ENCODE measurements at places on chromosomes 5 and 9.

DNA sequence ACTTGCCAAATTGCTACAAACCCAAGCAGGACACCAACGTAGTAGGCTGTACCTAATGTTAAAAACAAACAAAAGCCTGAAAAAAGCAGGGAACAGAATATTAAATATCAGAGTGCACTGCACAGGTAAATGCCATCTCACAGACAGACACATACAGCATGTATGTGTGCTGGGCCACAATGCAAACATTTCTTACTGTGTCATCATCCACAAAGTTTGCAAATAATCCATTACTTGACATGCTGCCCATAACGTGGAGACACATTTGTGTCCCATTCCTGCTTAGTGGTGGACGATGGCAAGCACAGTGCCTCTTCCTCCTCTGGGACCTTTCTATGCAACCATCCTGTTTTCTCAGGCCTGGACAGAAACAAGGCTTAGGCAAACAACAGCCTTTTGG, 44.7 kb downstream of the GOLM1 start:
- no peak for DNase-seq

DNA sequence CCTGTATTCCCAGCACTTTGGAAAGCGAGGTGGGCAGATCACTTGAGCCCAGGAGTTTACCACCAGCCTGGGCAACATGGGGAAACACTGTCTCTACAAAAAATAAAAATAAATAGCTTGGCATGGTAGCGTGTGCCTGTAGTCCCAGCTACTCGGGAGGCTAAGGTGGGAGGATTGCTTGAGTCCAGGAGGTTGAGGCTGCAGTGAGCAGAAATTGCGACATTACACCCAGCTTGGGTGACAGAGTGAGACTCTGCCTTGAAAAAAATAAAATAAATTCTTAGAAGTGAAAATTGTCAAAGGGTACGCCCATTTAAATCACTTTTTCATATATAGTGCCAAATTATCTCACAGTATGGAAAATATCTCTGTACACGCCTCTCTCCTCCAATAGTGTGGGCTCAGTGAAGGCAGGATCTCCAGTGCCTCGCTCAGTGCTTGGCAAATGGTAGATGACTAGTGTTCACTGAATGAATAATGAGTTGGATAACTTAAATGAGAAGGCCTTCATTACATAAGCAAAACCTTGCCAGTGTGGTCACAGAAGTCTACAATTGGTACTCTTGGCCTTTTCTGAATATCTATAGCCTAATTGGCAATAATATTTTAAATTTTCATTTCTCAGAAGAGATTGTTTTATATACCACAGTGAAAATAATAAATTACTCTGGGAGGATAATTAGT, 9.4 kb upstream of the CCL28 start:
- DNase-seq, result no peak

DNA sequence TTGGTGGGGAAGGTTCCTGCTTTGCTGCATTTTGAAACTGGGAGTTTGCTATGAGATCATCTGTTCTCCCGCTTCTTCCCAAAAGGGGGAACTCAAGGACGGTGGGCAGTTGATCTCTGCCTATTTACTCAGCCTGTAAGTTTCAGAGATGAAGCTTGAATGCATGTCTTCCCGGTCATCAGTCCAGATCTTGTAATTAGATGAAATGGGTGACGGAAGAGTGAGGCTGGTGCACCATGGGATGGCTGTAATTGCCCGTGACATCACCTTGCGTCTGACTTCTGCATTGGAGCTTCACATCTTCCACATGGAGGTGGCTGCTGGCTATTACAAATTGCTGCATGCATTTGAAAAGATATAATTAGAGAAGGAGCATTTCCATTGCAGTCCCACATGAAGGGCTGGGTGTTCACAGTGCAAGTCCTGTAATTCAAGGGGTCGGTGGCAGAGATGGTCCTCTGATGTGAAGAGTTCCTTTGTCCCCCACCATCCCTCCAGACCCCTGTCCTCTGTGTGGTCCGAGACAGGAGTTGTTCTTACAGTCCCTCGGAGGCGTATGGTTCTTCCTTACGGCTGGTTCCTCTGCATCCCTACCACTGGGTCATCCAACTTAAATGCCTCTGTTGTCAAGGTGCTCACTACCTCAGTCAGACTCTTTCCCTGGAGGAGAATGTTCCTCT, 72.9 kb downstream of the ZNF618 start:
- no peak for DNase-seq

- no peak for DNase-seq
Observed at GRCh38 chr5:119948162-119948561, 318.8 kb downstream of the FAM170A start.

DNA sequence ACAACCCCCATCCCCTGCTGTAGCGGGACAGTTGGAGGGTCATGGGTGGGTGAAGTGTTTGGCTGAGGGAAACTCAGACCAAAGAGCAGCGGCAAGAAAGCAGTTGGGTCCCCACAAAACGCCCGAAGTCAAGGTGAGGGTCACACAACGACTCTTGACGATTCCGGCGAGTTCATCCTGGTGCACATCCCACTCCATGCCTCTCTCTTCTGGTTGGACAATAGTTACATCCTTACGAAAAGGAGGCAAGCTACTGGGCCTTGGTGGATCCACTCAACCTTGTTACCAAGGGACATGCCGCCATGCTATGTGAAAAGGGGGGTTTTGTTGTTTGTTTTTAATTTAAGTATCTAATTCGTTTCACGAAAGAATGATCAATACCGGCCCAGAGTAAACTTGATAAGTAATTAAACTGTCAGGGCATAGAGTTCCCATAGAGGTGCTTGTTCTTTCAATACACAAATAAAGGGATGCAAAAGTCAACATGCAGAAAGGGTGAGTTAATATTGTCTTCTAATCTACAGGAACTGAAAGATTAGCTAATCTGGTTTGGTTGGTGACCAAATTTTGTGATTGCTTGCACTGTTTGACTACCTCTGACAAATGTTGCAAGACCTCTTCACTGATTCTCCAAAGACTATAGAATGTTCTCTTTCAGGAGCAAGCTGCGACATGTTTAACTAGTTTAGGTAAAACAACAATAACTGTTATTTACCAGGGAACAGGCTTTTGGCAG, 732 bp upstream of the SMIM15 start:
- no peak for DNase-seq

DNA sequence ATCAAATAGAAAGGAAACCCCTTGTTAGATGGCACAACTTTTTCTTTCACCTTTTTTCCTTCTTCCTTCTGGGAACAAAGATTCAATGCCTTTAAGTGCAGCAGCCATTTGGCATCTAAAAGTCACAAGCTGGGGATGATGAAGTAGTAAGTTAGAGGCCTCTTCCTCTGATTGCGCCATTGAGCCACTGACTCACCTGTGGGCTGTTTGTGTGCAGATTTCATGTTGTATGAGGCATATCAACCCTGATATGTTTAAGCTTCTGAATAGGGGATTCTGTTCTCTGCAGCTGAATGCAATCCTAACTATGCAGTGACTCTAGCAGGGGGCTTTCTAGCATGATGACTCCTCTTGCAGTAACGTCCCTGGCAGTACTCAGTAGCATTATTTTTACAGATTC, 599.9 kb downstream of the CSNK1G3 start:
- DNase-seq, result no peak

DNA sequence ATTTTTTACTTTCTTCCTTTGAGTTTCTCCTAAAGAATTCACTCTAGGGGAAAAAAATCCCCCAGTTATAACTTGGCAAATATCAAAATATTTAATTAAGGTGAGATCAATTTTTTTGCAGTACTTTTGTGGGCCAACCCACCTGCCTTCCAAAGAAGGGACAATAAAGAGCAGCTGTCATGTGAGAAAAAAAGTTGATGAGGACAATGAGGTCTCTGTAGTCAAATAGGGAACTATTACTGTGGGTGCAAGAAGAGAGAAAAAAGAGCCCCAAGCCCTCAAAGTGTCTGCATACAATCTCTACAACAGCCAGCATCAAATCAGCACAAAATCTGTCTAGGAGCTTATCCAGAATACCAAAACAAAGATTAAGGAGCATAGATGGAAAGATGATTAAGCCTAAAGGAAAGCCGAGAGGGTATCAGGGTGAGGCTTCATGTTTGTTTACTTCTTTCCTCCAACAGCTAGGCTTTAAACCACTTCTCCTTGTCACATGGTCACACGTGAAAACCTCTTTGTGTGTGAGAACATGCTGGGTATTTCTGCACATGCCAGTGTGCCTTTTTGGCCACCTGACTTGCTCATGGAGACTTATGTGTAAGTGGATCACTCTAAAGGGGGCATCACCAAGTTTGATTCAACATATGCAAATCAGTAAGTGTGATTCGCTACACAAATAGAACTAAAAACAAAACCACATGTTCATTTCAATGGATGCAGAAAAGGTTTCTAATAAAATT, 19.2 kb upstream of the FYB1 start:
- DNase-seq, result no peak

DNA sequence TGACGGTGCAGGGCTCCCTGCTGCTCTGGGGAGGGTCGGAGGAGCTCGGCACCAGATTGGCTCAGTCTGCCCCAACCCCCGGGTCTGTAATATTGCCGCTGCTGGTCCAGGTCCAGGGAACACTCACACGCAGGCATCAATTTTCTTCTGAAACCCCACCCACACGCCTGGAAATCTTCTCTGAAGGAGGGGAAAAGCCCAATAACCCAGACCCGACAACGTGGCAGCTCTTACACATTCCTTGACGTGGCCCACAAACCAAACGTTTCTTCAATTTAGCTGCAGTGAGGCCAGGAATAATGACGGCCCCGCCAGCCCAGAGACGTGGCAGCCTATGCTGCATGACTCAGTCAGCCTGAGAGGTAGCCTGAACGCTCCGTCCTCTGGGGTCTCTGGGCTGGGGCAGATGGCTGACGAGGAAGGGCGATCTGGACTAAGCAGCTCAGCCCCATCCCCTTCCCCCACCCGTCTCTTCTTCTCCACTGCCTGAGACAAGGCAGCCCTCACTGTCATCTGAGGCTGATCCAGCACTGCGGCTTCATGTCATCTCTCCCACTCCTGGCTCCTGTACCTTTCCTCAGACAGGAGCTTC, 9.9 kb upstream of the SPARC start:
- no peak for DNase-seq

GRCh38 chr9:131610231-131610761, 65.0 kb downstream of the PRRT1B start:
- DNase-seq, result no peak
